ENCODE measurements at places on chromosomes 7 and 10. TPM values are rescaled to one million over a fixed set of nuclear protein-coding genes. Genes with fewer than 3 reads are reported as not detected.

DNA sequence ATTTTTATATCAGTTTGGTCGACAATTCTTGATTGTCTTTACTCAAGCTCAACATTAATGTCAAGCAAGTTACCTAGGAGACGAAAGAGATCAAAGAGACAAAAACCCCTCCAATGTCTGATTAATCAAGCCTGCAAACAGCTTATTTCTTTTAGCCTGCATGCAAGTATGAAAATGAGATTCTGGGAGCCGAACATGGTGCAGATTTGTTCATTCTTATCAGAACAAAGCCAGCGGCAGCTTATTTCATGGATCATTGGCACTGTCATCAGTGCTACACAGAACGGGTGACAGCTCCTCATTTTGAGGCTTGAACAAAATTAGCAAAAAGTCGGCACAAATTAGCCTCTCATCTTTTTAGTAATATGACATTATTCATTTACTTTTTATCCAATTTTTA, 26.5 kb downstream of the FAM204A start:
- DNase-seq, result no peak

- no peak for DNase-seq
Measured at GRCh38 chr10:128664729-128665128, 538.5 kb upstream of the MKI67 start.

DNA sequence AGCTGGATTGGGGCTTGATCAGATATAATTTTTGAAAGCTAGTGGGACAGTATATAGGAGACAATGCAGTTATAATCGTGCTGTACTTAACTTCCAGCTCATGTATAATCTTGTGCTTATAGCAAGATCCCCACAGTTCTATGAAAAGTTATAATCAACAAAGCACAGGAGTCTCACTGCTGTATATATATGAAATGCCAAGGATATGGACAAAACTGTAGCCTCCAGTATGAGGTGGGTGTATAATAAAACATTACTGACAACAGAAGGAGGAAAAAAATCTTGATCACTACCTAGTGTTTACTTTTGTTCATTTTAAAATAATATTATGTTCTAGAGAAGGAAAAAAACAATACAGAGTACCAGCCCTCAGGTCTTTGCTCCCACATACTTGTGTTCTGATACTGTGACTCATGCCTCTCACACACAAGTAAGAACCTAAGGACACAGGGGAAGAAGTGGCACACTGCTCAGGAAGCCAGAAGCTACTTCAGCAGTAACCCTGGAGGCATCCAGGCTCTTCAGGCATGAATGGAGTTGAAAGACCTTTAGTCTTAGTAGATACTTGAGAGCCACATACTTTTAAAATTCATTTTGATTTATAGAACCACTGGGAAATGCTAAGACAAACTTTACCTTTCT, 265.7 kb upstream of the IMMP2L start:
- DNase-seq, result no peak

DNA sequence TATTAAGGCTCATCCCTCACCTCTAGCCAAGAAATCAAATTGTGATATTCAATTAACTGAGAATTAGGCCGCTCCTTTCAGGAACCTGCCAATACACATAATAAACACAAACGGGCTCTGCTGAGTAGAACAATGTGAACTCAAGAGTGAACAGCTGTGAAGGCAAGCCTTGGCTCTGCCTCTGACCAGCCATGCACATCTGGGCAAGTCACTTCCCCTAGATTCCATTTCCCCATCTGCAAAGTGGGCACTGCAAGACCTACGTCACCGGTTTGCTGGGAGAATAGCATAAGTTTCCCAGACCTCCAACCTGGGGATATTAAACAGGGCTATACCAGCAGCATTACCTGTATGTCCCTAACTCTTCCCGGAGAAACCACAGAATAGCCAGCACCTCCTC, 355.2 kb downstream of the TNS3 start:
- no peak for DNase-seq

DNA sequence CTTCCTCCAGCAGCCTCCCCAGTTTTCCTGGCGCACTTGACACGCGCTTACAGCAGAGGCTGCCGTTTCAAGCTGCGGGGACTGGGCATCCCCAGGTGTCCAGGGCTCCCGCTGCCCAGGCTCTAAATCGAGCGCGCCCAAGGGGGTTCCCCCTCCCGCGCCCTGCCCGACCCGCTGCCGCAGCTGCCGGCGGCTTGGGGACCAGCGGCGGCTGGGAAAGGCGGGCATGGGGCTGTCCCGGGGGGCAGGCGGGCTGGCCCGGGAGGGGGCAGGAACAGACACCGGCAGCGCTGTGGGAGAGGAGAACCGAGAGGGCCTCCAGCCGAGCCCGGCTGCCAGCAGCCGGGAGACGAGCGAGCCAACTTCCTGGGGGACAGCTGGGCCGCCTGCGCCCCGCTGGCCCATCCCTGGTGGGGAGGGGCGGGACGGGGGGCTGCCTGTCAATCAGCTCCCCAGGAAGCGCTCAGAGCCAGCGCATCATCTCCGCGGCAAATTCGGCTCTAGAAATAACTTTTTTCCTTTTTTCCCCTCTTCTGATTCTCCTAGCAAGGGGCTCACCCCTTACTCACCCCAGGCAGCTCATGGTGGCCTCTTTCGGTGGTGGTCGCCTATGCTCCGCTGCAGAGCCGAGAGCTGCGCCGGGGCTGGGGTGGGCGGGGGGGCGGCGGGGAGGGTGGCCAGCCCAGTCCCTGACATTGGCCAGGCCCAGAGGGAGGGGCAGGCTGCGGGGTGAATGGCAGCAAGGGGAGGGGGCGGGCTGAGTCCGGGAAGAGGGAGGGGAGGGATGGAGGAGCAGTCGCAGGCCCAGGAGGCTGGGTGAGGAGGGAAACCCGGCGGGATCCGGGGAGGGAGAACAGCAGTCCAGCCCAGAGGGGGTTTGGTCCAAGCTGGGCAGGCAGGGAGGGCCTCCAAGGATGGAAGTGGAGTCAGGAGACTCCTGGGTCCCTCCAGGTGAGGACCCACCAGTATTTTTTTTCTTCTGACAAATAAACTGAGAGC, 14.7 kb downstream of the GRID2IP start:
- no peak for DNase-seq

GRCh38 chr7:12731214-12731656, 43.8 kb downstream of the ARL4A start:
- no peak for DNase-seq

DNA sequence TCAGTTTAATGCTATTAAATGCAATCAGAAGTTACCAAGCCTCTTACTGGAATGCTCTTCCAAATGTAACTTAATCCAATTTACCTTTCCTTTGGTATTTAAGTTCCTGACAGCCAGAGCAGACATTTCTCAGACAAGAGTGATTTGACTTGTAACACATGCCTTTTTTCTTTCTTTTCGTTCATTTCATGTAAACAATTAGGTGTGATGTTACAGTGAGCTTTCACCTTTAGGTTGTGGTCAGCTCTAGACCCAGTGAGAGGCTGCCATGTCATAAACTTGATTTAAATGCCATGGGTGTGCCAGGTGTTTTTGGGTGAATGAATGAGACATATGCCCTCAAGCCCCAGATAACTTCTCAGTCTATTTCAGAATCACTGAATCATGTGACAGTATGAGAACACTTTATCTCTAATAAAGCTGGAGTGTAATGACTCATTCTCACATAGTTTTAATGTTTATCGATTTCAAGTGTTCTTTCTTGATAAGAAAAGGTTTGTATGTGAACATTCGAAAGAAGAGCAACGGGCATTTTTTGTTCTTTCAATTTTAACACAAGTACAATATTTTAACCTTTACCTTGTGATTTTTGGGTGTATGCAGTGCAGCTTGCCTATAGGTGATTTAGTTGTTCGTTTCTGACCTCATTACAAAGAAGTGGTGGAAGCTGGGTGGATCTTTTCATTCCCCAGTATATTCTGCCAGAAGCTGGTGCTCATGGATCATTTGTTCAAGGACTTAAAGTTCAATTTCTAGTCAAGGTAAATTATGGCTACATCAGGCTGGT, 61.5 kb downstream of the CHN2 start:
- DNase-seq, result no peak

CPVL gene
- total RNA-seq, result 25.1 TPM

CASP7 gene
- 34.0 TPM for total RNA-seq
